ENCODE measurements at places on chromosomes 1 and 21.

DNA sequence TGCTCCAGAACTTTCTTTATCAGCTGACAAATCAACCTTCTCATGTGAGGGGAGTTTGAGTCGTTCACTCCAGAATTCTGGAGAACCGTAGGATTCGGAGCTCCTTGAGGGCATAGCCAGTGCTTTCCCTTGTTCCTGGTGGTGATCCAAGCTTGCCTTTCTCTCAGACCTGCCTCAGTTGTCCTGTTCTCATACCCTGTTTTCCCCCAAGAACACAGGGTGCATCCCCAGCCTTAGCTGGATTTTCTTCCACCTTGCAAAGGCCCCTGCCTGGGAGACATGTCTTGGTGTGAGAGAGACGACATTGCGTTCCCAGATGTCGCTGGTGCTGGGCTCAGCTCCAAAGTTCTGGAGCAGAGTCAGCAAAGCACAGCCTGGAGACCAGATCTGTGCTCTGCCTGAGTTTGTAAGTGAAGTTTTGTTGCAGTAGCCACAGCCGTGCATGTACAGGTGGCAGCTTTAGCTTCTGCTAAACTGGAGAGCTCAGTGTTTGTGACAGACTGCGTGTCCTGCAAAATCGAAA lies 40.0 kb downstream of the ABCG1 start:
- no peak for DNase-seq

DNA sequence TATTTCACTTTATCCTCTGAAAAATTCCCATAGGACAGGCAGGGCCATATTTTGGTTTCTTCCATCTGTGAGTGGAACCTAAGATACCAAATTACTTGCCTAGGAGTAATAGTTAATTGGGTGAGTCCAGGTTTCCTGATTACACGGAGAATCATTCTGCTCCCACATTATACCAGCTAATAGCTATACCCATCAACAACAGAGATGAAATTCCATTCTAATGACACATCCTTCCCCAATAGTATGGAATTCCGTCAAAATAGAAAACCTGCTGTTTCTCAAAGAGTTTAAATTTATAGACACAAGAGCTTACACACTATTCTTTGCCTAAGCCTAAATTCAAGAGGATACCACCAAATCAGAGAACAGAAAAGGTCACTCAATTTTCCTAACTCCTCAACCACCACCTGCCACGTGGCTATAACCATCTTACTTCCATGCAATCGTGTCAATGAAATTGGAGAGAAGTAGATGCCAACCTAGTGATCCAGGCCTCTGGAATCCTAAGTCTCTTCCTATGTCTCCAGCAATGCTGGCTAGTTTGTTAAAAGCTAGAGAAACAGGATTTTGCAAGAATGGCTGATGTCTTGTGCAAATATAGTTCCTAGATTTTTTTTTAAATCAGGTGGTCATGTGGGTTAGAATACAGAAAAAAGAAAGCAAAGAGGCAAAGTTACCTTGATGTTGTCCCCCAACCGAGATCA lies 6.2 kb downstream of the PPT1 start:
- no peak for DNase-seq

DNA sequence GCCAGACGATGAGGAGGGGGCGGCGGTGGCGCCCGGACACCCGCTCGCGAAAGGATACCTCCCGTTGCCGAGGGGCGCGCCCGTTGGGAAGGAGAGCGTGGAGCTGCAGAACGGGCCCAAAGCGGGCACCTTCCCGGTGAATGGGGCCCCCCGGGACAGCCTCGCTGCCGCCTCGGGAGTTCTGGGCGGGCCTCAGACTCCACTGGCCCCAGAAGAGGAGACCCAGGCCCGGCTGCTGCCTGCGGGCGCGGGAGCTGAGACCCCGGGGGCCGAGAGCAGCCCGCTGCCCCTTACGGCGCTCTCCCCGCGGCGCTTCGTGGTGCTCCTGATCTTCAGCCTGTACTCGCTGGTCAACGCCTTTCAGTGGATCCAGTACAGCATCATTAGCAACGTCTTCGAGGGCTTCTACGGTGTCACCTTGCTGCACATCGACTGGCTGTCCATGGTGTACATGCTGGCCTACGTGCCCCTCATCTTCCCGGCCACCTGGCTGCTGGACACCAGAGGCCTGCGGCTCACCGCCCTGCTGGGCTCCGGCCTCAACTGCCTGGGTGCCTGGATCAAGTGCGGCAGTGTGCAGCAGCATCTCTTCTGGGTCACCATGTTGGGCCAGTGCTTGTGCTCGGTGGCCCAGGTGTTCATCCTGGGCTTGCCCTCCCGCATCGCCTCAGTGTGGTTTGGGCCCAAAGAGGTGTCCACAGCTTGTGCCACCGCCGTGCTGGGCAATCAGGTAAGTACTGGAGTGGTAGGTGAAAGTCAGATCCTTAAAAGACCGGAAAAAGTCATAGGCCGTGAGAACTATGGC lies 588 bp downstream of the FLVCR1 start:
- no peak for DNase-seq

DNA sequence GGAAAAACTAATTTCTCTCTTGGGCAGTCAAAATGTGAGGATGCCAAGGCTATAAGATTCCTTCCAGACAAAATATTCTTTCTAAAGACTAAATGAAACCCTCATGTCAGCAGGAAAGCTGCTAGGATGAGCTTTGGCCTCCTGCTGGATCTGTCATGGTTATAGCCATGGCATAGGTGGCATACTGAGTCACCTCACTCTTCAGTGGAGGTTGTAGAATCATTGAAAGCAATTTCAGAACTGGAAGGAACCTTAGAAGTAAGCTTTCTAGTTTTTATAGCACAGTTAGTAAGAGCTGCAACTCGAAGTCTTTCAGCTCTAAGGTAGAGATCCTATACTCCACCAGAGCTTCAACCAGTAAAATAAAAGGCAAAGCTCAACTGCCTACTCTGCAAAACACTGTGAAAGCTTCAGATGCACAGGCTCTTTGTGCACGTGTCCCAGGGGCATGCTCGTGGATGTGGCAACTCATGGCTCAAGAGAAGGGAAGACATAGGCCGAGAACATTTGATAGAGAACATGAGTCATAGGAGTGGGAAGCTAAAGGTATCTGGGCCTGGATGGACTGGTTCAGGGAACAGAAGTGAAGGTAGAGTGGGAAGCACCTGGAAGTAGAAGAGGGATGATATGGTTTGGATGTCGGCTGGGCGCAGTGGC lies 5.8 kb downstream of the AVPR1B start:
- DNase-seq: no peak

GRCh38 chr1:220746851-220747250 lies 1.3 kb upstream of the MTARC2 start:
- no peak for DNase-seq

DNA sequence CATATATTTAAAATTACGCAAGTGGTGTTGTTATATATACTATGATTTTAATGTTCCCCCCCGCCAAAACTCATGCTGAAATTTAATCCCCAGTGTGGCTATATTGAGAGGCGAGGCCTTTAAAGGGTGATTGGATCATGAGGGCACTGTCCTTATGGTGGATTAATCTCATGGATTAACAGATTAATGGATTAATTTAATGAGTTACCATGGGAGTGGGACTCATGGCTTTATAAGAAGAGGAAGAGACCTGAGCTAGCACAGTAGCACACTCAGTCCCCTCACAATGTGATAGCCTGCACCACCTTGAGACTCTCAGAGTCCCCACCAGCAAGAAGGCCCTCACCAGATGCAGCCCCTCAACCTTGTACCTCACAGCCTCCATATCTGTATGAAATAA lies 34.8 kb downstream of the C1orf198 start:
- DNase-seq: no peak

DNA sequence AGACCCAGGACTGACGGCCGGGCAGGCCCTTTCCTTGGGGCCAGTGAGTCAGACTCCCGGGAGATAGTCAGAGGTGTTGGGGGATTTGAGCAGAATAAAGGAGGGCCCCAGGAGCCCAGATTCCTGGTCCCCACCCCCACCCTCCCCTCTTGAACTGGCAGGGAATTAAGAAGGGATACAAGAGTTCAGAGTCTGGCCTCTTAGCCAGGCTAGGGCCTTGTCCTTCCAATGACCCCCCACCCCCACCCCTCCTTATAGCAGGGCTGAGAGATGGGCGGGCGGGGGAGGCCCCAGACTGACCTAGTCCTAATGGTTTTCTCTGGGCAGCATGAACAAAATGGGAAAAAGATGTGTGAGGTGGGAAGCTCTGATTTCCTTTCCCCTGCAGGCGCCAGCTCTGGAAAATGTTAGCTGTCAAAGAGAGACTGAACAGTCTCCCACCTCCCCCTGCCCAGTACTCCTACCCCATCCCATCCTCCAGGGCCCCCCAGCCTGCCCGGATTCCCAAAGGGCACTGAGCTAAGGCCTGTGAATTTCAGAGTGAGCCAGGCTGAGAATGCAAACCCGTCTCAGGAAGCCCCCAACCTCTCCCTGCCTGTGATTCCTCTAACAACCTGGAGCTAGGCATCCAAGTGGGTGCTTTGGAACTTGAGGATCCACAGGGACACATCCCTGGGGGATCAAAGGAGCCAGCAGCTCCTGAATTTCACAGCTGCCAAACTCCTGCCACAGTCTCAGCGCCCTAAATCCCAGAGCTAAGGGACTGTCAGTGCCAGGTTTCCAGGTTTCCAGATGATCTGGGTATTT lies 5.8 kb upstream of the CRABP2 start:
- no peak for DNase-seq

DNA sequence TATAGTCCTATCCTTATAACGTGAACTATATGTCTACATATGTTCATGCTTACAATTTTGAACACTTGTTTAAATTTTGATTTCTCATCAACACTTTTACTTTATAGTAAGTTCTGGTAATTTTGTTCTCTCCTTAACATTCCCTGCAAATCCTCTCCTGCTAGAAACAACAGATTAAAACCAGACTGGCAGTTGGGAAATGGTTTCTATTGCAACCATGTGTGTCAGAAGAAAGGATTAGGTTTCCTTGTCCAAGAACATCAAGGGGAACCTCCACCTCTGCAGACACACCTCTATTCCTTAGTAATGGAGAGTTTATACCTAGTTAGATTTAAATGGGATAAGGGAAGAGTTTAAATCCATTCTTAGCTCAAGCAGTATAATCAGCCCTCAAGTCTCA lies 3.3 kb upstream of the WARS2 start:
- DNase-seq: no peak

GRCh38 chr1:18175530-18176377 lies 68.2 kb downstream of the IGSF21 start:
- no peak for DNase-seq

DNA sequence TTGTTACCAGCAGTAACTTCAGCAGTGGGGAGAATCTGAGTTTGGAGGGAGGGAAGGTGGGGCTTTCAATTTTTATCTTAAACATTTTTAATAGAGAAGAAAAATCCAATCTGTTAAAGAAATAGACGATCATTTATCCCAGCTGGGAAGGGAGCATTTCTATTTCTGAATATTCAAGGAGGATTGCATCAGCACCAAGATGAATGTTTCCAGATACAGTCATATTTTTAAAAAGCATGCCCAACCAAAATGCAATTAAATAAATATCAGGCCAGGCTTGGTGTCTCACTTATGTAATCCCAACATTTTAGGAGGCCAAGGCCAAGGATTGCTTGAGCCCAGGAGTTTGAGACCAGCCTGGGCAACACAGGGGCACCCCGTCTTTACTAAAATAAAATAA lies 1.7 kb upstream of the ATP1A4 start:
- no peak for DNase-seq

- DNase-seq: no peak
Observed at GRCh38 chr1:7967651-7968050, 6.1 kb downstream of the PARK7 start.

- DNase-seq: no peak
Observed at GRCh38 chr1:61898658-61899057, 156.4 kb downstream of the PATJ start.

- DNase-seq: no peak
Observed at GRCh38 chr1:175209493-175209921, 16.9 kb upstream of the KIAA0040 start.

GRCh38 chr1:231611111-231611510 lies 15.5 kb upstream of the DISC1 start:
- no peak for DNase-seq

DNA sequence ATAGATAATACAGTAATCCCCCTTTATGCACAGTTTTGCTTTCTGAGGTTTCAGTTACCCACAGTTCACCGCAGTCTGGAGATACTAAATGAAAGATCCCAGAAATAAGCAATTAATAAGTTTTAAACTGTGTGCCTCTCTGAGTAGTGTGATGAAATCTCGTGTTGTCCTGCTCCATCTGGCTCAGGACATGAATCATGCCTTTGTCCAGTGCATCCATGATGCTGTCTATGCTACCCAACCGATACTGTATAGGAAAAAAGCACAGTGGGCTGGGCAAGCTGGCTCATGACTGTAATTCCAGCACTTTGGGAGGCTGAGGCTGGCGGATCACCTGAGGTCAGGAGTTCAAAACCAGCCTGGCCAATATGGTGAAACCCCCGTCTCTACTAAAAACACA lies 85.0 kb upstream of the SLC2A1 start:
- no peak for DNase-seq

DNA sequence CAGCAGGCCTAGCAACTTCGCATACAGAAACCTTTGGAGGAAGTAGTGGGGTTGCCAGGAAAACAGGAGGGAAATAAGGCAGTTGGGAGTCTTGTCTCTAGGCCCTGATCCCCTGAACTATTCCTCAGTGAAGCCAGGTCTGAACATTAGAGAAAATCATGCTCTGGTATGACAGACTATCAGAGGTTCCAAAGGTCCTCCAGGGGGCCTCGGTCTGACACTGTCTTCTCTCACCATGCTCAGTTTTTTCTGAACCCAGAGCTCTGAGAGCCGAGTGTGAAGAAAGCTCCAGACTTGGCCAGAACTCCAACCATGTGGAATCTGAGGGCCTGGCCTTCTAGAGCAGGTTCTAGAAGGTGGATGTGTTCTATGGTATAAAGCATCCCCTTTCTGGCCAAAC lies 4.0 kb downstream of the TOMM40L start:
- DNase-seq: no peak

DNA sequence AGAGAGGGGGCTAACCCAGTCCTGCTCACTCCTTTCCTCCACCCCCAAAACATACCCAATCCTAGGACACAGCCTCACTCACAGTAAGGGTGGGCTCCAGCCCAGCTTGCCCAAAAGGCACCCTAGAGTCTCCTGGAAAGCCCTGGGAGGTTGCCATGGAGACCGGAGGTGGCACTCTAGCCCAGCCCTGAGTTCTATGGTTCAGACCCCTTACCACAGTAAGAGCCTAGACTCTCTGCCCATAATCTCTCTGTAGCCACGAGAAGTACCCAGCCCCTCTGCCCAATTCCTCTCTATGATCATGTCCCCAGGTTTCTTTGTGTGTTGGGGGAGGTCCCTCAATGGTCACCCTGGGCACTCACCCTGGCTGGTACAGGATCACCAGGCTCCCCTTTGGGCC lies 14.4 kb downstream of the COL16A1 start:
- DNase-seq: no peak
